Activated T-cell treated with anti-CD3 and anti-CD28 coated beads, Interleukin-2, amount 50 U/mL, for 72 hours (primary cell): ENCODE measurements at places on chromosomes 6 and 20.

- DNase-seq = no peak
Measured at GRCh38 chr6:140077827-140078560, 703.5 kb upstream of the CITED2 start.

- DNase-seq = no peak
Measured at GRCh38 chr6:15343490-15344191, 97.8 kb downstream of the JARID2 start.

GRCh38 chr20:22819784-22820183 is 215.3 kb upstream of the SSTR4 start:
- no peak for DNase-seq

- DNase-seq = no peak
Measured at GRCh38 chr6:131060311-131060710, 2.7 kb downstream of the EPB41L2 start.

DNA sequence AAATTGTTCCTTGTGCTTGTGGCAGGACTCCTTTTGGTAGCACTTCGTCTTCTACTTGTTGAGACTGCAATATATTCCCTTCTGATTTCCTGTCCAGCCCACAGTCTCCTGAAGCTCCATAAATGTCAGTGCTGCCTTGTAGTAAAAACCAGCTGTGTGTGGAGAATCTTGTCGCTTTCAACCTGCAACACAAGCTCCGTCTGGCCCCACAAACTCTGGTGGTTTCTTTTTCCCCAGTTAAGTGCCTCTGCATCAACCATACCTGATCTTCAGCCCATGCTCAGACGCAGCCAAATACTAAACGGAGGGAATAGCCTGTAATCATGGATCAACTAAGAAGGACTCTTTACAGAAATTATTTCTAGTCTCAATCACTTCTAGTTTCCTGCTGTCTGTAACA is 1133.3 kb upstream of the ADGRB3 start:
- no peak for DNase-seq

DNA sequence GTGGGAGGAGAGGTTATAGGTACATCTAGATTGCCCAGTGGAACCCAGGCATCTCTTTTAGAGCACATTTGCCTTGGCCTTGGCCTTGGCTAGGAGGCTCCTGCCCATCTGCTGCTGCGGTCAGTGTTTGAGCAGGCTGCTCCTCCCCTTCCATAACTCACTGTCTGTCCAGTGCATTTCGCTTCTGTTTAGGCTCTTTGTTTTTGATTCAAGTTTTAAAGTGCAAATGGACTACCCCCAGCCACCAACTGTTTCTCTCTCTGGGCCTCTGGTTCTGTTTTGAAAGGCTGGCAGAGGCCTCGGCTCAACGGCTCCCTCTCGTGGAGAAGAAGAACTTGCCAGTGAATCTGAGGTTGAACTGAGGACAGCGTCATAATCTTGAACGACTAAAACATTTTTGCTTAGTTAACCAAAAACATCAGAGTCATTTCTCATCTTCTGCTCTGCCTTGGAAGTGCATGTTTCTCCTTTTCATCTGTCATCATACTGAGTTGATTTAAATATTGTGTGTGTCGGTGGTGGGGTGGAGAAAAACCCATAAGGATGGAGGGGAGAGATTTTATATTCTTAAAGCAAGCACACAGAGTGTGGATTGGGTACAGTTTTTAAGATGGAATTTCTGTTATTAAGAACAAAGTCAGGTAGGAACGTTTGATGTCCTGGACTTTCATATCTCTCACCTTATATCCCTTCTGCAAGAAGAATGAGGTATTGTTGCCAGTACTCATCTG is 171.4 kb downstream of the DTNBP1 start:
- peak; percentile 75 for DNase-seq

- no peak for DNase-seq
Measured at GRCh38 chr6:63732336-63732735, 96.7 kb downstream of the PHF3 start.

- peak; percentile 6 for DNase-seq
Measured at GRCh38 chr6:12957321-12958051, 240.9 kb downstream of the PHACTR1 start.

DNA sequence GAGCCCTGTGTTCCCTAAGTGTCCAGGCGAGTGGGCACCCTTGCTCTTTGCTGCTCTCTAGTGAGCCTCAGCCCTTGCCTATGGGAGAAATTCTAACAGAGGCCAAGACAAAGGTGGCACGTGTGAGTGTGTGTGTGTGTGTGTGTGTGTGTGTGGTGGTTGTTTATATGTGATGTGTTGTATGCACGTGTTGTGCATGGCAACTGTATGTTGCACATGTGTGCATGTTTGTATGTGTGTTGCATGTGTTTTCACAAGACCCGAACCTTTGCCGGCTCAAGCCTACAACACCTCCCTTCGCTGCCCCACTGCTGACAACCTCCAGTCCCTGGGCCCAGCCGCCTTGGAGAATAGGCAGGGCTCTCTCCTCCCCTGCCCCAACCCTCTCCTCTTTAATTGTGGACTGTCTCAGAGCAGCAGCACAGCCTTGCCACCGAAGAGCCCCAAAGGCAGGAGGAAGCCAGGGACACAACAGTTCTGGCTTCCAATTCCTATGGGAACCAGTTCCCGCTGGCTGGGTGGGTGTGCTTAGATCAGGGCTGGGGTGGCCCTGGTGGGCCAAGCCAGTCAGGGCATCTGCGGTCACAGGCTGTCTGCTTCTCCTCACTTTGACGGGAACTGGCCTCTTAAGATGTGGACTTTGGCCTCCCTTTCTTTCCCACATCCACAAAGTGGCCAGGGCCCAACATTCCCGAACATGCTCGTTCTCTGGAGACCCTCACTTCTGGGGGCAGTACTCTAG is 2.7 kb downstream of the KCNK16 start:
- DNase-seq = no peak

GRCh38 chr20:54205450-54205849 is 2.4 kb upstream of the PFDN4 start:
- no peak for DNase-seq

- DNase-seq = no peak
Measured at GRCh38 chr6:113599444-113599843, 257.7 kb upstream of the MARCKS start.

DNA sequence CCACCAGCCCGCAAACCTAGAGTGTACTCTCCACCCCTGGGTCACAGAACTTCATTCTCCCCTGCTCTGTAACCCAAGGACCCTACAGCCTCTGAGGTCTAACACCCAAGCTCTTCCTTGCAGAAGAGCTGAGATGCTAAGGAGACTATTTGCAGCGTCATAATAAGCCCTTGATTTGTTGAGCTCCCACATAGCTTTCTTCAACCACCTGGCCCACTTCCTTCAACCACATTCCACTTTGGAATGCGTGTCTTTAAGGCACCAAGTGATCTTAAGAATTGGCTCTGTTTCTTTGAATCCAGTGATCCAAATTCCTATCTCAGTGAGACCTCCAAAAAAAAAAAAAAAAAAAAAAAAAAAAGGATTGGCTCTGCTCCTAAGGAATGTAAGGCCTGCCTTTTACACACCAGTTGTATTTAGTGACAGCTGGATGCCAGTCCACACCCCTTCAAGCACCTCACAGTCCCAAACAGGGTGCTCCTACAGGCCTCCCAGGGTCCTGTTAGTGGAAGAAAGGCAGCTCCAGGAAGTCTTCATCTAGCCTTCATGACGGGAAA is 106.2 kb downstream of the UBE3D start:
- DNase-seq = no peak

DNA sequence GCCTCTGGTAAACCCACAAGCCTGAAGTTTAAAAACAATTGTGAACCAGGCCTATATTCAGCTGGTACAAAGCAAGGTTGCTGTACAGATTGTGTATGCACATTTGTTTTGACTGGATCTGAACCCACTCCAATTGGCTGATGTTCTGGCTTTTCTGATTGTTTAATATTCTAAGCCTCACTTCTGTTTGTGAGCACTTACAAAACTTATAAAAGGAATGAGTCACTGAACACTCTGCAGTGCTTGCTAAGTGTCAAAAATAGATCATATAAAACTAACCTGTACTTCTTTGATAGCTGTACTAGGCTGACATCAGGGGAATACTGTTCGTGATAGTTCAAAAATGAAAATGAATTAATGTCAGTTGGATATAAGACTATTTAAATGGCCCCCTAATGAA is 12.1 kb downstream of the COL21A1 start:
- no peak for DNase-seq

DNA sequence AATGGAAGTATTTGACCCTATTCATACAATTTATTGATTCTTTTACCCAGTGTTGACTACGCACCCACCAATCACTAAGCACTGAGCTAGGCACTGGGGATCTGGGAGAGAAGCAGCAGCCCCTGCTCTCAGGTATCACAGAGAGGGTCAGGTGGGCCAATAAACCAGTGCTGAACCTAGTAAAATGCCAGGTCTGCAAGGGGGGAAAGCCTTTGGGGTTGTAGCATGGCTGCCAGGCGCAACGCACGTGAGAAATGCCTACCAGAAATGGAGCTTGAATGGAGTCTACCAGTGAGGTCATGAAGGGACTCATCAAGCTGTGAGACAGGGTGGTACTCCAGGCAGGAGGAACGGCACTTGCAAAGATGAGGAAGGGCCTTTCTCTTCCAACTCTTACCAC is 313.6 kb downstream of the GMDS start:
- no peak for DNase-seq

GRCh38 chr6:169452869-169453620 is 199.4 kb upstream of the THBS2 start:
- DNase-seq = no peak

DNA sequence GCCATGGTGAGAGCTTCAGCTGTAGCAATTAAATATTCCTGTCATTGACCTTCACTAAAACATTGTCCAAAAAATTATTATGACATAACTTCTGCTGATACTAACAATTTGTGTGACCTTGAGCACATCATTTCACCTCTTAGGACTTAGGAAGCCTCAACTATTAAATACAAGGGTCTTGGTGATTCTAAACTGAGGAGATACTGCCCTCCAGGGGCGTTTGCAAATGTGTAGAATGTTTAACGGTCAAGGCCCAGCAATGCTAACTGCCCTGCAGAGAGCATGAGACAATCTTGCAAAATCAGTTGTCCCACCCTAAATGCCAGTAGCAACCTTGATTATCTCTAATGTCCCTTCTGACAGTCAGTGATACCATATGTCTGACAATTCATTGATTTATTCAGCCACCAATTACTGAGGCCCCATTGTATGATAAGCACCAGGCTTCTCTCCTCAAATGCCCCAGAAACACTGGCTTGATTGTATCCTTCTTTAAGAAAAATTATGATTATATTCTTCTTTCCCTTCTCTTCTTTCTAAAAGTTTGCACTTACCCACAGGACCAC is 284.1 kb upstream of the PLN start:
- DNase-seq = peak; percentile 6

DNA sequence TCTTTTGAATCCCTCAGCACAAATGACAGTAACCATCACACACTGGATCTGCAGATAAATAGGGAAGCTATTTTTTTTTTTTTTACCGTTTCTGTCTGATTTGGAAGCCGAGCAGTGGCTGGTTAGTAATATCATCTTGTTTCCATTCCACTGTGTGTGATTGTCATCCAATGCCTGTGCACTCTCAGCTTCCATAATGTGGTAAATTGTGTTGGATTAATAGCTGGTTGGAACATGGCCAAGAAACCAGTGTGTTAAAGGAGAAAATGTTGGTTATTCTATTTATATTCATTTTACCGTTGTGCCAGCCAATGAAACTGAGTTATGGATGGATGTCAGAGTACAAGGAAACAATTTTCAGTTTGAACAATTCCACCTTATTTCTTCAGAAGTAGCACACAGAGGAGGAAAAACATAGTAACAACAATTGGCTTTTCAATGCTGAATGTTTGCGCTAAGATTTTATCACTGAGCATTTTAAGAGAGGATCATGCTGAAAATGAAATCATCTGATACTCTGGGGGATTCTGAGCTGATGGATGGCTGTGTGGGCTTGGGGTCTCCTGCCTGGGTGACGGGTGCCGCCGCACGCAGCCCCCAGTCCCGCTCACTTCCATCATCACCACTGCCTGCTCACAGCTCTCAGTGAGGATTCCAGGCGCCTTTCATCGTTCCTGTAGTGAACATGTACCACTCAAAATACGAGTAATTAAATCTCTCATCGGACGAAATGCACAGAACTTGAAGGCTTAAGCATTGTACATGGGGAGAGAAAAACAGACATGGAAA is 40.7 kb upstream of the EXOC2 start:
- DNase-seq = no peak

DNA sequence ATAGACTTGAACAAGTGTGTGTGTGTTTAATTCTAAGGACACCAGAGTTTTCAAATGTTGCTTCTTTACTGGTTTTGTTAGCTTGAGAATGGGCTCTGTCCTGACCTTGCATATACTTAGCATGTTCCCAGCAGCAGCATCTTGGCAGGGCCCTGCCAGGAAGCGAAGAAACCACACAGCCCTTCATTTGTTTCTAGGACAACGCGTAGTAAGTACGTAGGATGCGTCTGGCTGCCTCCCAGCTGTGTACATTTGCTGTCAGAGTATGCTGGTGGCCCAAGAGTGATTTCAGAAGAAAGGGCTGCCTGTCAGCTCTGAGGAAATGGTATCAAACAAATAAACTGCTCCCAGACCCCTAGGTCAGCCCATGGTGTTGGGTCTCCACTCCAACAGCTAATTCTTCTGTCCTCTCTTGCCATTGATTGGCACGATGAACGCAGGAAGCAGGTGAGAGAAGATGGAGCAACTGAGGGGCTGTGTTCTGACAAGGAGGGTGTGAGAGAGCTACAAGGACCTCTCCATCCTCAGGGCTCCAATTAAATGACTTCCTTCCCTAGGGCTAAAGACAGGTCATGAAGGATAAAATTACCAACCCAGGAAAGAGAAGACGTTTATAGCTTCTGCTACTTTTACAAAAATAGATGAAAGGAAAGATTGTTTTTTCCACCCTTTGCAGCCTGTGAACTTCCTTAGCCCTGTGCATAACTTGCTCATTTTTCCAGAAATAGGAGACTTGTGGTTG is 55.9 kb upstream of the HDDC2 start:
- no peak for DNase-seq

DNA sequence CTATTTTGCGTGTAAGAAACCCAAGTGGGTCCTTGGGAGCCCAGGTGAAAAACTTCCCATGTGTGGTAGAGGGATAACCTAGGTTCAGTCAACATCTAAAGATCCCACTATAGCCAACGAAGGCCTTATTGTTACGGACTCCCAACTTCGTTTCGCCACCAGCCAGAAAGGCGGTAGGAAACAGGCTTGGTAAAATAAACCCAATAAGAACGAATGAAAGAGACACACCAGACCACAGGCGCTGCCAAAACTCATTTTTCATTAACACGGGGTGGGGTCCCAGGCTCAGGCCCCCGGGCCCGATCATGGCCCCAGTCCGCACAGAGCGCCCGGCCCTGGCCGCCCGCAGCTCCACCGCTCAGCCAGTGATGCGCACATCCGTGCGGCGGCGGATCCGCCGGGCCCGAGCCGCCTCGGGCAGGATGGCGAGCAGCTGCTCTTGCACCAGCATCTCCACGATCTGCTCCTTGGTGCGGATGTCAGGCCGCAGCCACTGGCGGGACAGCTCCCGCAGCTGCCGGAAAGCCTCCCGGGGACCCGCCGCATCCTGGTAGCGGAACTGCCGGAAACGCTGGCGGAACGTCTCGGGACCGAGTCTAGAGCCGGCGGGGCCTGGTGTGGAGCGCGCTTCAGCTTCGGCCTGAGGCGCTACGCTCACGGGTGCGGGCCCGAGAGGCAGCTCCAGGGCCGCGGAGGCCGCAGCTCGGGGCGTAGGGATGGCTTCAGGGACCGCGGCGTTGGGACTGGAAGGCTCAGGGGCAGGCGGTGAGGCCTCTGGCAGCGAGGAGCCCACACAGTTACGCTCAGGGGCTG is 709 bp downstream of the SCAND1 start:
- DNase-seq = peak; percentile 72

- DNase-seq = no peak
Measured at GRCh38 chr6:39051399-39052122, 3.0 kb downstream of the GLP1R start.

- peak; percentile 29 for DNase-seq
Measured at GRCh38 chr6:52995913-52996645, 995 bp upstream of the GSTA4 start.

GRCh38 chr6:52221302-52221701 is 23.0 kb downstream of the IL17F start:
- DNase-seq = peak; percentile 72
